ENCODE measurements at places on chromosomes 7 and 10.

DNA sequence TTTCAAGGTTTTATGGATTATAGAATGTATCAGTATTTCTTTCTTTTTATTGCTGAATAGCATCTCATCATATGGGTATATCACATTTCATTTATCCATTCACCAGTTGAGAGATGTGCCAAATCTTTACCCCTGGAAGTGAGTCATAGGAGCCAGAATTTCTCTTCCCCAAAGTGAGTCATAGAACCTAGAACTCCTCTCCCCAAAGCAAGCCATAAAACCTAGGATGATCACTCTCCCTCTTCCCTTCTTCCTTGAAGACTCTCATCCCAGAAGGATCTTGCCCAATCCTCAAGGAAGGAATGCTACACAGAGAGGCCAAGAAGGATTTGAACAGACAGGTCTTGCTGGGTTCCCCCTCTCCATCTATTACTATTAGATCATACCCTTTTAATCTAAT lies 199.9 kb downstream of the EVX1 start:
- DNase-seq = no peak

DNA sequence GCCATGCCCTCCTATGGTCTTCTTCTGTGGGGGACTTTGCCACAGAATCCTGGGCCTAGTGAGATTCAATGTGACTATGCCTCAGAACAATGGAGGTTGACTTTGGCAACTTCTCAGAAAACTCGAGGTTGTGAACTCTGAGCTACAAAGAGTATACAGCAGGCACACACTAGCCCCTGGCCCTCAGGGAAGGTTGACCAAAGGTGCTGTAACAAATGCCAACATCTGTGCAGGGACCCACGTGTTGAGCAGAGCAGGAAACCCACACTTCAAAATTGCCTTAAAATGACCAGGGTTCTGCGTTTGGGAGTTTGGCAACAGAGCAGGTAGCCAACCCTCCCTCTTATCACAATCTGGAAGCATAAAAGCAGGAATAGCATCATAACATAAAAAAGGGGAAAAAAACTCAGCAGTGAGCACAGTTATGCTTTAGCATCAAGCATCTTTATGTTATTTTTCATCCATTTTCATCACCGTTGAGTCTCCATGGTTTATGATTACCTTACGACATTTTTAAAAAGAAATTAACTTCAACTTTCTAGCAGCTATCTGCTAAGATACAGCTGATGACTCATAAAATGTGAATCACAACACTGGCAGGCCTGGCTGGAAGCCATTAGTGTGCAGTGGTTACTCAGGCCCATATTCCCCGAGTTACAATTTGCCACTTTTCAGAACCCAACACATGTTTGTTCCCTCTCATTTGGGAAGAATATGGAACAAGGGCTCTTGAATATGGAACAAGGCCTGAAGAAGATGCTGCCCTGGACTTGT lies 11.1 kb downstream of the PRLHR start:
- DNase-seq = no peak

GRCh38 chr7:142519079-142520078 lies 229.9 kb upstream of the PRSS1 start:
- no peak for DNase-seq

GRCh38 chr10:598415-599170 lies 90.9 kb downstream of the DIP2C start:
- peak; percentile 2 for DNase-seq

DNA sequence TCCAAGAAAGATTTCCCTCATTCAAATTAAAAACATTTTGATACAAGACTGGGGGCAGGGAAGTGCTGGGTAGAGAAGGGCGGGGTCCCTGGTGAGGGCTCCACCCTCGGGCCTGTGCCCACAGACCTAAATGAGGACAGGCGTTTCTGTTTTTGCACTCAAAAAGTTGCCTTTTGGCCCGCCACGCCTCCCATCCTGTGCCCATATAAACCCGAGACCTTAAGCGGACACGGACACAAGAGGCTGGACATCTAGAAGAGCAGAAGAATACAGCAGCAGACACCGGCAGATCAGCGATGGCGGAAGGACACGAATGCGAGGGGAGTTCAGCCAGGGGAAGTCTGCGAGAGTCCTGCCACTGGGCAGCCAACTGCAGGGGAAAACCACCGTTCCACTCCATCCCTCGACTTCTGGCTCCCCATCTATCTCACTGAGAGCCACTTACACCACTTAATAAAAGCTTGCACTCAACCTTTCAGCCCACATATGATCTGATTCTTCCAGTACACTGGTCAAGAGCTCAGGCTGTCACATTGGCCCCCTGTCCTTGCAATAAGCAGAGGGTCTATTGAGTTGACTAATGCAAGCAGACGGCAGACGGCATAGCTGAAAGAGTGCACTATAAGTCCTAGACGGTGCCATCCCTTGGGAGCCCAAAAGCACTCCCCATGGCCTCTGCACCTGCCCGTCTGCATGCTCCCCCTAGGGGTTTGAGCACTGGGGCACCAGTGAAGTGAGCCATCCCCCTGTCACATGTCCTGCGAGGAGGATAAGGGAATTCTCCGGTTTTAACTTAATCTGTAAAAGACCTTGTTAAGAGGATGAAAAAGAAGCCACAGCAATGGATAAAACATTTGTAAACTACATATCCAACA lies 181.8 kb upstream of the PRSS1 start:
- no peak for DNase-seq

GRCh38 chr10:132223156-132223590 lies 36.4 kb downstream of the DPYSL4 start:
- peak; percentile 90 for DNase-seq

DNA sequence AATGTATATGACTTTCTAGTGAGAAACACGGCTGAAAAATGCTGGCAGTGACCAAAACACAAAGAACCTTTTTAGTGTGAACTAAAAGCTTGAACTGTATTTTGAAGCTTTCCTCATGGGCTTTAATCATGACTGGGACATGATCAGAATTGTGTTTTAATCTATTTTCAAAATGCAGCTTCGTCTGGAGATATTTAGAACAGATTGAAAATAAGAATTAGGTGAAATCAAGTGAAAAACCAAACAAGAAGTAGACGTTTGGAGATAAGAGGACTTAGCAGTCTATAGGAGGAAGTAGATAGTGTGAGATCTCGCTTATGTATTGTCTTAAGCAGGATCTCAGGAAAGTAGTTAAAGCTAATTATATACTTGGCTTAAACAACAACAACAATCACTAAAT lies 865.4 kb upstream of the MBL2 start:
- no peak for DNase-seq

DNA sequence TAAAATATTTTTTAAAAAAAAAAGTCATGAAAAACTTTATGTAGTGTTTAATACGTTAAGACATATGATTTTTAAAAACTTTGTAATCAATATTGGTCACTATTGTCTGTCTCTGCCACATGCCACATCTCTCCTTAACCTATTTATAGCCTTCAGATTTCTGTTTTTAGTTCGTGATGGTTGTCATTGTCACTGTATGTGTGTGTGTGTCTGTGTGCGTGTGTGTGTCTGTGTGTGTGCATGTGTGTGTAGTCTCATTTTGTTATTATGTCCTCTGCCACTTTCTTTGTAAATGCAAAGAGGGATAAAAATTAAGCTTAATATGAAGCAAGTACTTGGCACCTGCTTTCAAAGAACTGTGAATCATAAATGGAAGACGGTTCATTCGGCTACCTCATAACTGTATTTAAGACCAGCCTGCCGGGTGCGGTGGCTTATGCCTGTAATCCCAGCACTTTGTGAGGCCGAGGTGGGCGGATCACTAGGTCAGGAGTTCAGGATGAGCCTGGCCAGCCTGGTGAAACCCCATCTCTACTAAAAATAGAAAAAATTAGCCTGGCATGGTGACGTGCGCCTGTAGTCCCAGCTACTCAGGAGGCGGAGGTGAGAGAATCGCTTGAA lies 354.0 kb downstream of the ARL4A start:
- no peak for DNase-seq

GRCh38 chr10:5622186-5622960 lies 44.0 kb downstream of the ASB13 start:
- no peak for DNase-seq

- no peak for DNase-seq
Measured at GRCh38 chr7:46054272-46054671, 133.2 kb upstream of the IGFBP3 start.

GRCh38 chr10:132064771-132065437 lies 842 bp upstream of the JAKMIP3 start:
- no peak for DNase-seq

DNA sequence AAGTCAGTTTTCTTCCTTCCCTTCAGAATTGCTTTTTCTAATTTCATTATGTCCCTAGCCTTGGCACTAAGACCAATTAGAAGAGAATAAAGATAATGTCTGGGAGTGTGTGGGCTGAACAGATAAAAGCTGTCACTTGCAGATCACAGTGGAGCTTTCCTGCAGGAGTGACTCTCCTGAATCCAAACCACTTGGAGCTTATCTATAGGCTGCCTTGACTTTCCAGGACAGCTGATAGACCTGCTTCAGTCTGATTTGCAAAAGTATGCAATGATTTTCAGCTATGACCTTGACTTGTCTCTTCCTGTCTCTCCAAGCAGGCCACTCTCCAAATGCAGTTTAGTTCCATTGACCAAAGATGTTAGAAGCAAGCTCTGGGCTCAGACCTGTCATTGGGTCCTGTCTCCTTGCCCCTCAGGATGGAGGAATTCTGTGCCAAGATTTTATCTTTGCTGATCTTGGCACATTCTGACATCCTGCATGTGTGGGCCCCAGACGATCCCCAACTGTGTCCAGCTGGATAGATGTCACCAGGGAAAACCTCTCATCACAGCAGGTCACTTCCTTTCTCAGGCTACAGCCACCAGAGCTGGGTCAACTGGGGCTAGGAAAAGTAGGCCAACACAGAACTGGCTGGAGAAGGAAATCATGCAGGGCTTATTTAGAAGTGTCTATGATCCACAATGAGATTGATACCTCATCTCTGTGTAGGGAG lies 120.9 kb upstream of the ZNF438 start:
- peak; percentile 17 for DNase-seq

GRCh38 chr10:104274762-104275721 lies 6.1 kb downstream of the GSTO2 start:
- DNase-seq = peak; percentile 57

DNA sequence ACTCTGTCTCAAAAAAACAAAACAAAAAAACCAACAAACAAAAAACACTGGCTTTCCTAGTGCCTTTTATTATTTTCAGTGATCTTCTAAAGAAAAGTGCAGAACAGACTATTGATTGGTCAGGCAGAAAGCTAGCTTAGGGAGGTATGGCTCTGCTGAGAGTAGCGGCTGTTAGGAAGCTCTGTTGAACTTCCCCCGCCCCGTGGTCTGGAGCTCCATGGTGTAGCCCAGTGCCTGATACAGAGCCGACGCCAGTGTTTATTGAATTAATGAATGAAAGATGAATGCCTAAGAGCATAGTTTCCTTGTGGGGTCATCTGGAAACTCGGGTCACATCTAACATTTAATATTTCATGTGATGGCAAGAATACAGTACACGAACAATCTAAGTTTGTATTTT lies 90.5 kb upstream of the ARMC3 start:
- no peak for DNase-seq

DNA sequence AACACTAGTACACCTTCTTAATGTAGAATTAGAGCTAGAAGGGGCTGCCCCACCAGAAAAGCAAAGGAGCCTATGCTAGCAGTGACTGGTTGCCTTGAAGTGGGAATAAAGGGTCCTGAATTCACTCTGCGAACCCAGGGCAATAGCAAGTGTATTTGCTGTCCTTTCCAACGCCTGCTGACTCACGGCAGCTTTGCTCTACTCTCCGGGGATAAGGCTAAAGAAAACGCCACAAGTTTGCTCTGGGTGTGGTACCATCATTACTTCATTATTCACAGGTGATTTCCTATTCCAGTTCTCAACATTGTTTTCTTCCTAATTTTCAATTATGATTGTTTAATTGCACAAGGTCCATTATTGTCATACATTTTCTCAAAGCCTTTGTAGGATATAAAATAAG lies 220.5 kb upstream of the AOAH start:
- DNase-seq = no peak

- DNase-seq = no peak
Measured at GRCh38 chr7:106423821-106424475, 139.2 kb upstream of the NAMPT start.

GRCh38 chr7:101720324-101720723 lies 91.2 kb upstream of the MYL10 start:
- DNase-seq = no peak

DNA sequence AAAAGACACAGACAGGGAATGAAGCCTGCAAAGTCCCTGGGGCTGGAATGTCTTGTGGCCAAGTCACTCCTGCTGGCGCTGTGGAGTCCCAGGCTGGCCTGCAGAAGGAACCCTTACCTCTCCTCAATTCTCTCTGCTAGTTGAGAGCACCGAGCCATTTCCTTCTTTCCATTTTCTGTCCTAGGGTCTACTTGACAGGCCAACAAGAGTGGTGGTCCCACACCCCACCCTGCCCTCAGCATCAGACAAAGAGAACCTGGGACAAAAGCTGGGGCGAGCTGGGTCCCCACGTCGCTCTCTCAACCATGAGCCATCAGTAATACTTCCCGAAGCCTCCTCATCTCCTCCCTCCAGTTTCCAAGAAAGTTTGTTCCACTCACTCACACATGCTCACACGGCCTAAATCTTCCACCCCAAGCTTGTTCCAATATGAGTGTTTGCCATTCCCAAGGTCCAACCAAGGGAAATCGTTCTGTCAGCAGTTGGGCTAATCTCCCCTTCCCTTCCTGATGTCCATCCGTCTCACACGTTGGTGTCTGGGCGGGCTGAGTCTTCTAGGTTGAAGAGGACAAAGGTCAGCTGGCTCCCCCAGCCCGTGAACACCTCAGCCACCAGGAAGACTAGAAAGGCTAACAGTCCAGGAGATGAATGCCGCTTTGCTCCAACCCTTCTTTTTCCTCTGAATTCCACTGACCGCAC lies 44.3 kb downstream of the CLEC2L start:
- no peak for DNase-seq

DNA sequence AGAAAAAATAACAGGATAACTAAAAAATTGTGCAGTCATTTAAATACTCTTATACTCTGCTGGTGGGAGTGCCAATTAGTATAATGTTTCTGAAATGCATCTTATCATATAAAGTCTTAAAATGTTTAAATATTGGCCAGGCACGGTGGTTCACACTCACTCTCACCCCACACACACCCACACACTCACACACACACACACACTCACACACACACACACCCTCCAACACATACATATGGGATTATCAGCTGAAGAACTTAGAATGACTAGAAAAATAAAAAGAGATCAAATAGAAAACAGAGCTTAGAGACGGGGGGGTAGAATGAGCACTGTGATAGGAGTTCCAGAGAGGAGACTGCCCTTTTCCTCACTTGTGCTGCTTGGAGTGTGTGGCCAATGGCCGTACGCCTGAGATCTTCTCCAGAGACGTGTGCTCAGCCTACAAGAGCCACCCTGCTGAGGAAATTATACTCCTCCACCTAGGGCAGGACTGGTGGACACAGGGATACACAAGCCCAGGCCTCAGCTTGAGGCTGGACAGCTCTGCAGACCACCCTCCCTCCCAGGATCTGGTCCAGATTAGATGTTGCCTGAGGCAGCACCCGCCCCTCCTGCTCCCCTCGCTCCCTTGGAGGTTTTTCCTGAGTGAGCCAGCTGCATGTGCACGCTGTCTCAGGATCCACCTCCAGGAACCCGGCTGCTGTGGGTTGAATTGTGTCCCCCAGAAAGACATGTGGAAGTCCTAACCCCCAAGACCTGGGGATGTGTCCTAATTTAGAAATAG lies 26.5 kb upstream of the PRKAG2 start:
- no peak for DNase-seq

- DNase-seq = no peak
Measured at GRCh38 chr7:138208864-138209263, 132.6 kb downstream of the AKR1D1 start.

GRCh38 chr10:117609095-117609795 lies 66.7 kb downstream of the EMX2 start:
- DNase-seq = no peak

GRCh38 chr7:141483044-141483443 lies 68.2 kb upstream of the AGK start:
- no peak for DNase-seq

- no peak for DNase-seq
Measured at GRCh38 chr10:100519311-100520051, at the start of gene SEC31B. Gene SEC31B, minus strand, starts transcription at chr10:100519861. Its CDS starts 2,909 bp downstream, at chr10:100516952.
